ENCODE measurements at places on chromosomes 11 and 22.

DNA sequence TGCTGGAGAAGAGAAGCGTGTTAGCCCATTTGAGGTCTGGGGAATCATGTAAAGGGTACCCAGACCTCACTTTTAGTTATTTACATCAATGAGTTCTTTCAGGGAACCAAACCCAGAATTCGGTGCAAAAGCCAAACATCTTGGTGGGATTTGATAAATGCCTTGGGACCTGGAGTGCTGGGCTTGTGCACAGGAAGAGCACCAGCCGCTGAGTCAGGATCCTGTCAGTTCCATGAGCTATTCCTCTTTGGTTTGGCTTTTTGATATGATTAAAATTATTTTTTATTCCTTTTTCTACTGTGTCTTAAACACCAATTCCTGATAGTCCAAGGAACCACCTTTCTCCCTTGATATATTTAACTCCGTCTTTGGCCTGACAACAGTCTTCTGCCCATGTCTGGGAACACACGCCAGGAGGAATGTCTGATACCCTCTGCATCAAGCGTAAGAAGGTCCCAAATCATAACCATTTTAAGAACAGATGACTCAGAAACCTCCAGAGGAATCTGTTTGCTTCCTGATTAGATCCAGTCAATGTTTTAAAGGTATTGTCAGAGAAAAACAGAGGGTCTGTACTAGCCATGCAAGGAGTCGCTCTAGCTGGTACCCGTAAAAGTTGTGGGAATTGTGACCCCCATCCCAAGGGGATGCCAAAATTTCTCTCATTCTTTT lies 65.2 kb downstream of the ALX4 start:
- DNase-seq: no peak

DNA sequence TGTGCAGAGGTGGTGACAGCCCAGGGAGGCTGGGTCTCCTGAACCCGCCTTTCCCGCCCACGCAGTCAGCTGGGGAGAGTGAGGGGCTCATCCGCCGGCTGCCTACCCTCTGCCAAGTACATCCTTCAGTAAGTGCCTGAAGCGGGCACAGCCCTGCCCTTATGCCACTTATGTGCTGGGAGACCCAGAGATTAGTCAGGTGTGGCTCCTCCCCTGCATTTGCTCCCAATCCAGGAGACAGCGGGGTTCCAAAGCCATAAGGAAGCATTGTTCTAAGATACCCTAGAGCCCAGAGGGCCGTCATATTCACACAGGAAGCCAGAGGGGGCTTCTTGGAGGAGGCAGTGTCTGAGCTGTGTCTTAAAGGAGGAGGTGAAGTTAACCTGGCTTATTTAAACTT lies 5.8 kb upstream of the PPP6R3 start:
- no peak for DNase-seq

- no peak for DNase-seq
Observed at GRCh38 chr11:19651028-19651427, 61.6 kb upstream of the NAV2 start.

DNA sequence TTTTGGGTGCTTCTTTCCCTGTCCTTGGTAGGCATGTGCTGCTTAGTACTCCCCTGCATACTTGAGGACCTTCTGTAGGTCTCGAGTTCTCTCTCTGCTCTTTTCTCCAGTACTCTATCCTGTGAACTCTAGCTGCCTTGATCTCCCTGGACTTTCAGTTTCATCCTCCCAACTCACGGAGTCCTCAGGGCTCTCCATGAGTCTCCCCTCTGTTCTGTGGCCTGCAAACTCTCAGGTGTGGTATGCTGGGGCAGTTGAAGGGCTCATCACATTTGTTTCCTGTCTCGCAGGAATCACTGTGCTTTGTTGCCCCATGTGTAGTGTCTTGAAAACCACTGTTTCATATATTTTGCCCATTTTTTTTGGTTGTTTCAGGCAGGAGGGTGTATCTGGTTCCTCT lies 3.3 kb upstream of the PACS1 start:
- DNase-seq: no peak

DNA sequence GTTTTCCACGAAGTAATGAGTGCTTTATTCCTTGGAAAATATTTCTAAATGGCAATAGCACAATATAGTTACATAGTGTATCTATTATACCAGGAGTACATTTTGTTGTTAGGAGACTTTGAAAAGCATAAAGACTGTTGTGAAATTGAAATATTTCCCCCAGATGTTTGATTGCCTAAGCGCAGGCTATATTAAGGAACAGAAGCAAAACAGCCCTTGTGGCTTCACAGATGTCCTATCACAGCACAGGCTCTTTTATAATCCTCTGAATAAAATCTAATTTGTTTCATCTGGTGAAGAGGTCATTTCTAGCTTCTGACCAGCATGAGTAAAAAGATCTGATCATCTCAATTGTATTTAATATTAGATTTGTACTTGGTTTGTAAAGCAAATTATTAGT lies 48.2 kb downstream of the BSX start:
- no peak for DNase-seq

DNA sequence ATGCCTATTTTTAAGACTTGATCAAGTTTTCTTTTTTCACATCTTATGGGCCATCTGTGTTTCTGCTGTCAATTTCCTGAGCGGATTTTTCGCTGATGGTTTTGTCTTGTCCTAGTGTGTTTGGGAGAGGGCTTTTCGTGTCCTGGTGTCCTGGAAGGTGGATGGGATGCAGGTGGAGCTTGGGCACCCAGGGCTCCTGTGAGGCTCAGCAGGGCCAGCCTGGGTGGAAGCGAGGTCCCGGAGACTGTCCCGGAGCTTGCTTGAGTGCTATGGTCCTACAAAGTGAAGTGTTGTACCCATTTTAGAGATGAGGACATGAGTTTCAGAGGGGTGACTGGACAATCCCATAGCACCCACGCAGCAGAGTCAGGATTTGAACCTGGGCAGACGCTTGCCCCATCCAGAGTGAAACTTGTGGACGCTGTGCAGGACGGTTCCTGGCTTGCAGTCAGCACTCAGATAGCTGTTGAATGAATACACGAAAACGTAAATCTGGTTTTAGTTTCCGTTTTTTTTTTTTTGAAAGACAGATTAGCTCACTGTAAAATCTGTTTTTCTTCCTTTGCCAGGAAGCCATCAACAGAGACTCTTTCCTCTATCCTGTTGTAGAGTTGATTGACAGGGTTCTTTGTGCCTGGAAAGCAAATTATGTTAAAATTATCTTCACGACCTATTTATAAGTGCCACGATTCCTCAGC lies 64.1 kb downstream of the TBC1D22A start:
- DNase-seq: no peak

GRCh38 chr11:71285111-71285510 lies 32.7 kb upstream of the SHANK2 start:
- no peak for DNase-seq

- no peak for DNase-seq
Observed at GRCh38 chr11:2262301-2263070, 7.9 kb downstream of the ASCL2 start.

- no peak for DNase-seq
Observed at GRCh38 chr11:128496692-128497060, 90.7 kb downstream of the ETS1 start.

- no peak for DNase-seq
Observed at GRCh38 chr11:69100454-69101114, 51.9 kb downstream of the TPCN2 start.

DNA sequence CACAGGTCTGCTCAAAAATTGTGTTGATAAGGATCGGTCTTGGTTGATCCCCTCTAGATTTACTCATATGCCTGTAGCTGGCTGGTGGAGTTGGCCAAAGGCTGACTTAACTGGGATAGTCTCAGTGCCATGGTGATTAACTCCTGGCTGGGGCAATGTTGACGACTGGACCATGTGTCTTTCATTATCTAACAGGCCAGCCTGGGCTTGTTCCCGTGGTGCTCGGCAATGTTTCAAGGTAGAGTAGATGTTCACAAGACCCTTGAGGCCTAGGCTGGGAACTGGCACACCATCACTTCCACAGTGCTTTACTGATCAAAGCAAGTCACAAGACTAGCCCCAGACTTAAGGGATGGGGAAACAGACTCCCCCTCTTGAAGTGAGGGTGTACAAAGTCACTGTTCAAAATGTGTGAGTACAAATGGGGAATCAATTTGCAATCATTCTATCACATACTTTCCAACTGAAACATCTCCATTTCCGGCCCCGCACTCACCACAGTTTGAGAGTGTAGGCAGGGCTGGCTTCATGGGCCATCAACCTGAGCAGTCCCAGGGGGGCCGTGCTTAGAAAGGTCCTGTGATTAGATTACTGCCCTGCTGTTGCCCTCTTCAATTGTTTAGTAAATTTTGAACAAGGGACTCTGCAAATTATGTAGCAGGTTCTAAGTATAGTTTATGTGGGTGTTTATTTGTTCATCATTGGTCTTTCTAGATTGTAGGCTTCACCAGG lies 240.8 kb downstream of the NELL1 start:
- DNase-seq: no peak

DNA sequence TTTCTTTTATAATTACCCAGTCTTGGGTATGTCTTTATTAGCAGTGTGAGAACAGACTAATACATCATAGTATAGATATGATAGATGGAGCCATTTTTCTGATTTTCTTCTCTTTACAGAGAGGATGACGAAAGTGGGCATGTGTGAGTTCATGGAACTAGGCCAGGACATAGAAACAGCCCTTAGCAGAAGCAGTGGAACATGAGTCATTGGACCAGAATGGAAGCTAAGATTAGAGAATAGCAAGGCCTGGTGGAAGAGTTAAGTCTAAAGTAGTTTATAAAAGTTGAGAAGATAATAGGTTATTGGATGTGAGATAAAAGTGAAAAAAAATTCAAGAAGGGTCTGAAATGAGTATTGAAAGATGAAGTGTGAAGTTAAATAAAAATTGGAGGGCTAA lies 97.0 kb upstream of the MPPED2 start:
- DNase-seq: no peak

- DNase-seq: no peak
Observed at GRCh38 chr11:72787216-72788104, 6.4 kb downstream of the STARD10 start.

DNA sequence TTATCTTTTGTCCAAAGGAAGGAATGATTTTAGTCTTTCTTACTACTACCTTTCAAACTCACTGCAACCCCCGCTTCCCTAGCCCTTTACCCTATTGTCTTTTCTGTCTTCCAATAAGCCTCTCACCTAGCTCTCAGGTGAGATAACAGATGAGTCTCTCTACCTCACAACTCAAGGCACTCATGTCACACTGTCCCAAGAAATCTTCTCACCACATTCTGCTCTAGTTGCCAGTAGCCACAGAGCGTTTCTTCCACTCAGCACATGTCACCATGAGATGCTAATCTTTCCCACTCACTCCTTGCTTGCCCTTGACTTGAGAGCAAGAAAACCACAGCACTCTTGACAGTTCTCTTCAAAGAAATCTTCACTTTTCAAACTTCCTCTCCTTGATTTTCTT lies 32.7 kb upstream of the TMEM41B start:
- DNase-seq: peak; percentile 12

GRCh38 chr11:113540416-113541330 lies 65.5 kb upstream of the DRD2 start:
- no peak for DNase-seq

DNA sequence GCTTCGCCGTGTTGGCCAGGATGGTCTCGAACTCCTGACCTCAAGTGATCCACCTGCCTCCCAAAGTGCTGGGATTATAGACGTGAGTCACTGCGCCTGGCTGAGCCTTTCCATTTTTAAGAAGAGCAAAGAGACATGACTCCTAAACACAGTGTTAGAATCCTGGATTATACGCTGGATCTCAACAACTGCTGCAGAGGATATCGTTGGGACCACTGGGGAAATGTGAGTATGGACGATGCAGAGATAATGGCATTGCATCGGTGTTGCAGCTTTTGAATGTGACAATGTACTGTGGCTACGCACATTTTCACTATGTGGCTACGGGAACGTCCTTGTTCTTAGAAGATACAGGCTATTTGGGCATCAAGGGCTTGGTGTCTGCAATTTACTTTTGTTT lies 6.2 kb downstream of the MRGPRF start:
- DNase-seq: no peak
